RPMI8226 (cell line): ENCODE measurements at places on chromosomes 5 and 9.
A peak's percentile ranks its signal among the peaks of the same experiment; 100 is the strongest.

DNA sequence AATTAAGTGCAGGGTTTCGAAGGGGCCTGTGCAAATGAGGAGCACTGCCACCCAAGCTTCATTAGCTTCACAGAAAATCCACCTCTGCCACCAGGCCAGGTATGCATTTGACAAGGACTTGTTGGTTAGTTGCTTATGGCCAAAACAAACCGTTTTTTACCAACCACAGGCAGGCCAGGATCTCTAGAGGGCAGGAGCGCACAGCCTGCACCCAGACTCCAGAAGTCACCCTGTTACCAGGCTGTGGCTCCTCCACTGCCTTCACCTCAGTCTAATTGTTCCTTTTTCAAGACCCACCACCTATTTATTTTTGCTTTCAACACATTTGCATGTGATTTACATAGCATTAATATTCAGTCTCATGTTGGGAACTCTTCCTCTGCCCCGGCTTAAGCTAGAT, 78.3 kb upstream of the HSPA9 start:
- peak; percentile 68 for DNase-seq

GRCh38 chr9:33081128-33081851, 4.8 kb upstream of the SMU1 start:
- DNase-seq: peak; percentile 70

DNA sequence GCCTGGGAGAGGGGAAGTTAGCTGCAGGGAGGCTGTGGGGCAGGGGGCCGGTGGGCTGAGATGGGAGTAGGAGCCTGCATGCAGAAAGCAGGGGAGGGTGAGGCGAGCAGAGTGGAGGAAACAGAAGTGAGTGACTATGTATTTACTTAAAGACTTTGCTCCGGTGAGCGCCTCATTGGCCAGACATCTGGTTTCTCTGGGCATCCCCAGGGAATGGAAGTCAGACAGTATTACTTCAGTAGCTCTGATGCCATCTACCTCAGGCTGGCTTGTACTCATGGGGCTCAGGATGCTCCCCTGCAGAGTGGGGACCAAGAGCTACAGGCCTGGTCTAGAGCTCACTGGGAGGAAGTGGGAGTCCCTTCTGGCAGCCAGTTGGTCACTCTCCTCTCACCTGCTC, 78.2 kb upstream of the ARAP3 start:
- DNase-seq: peak; percentile 11

GRCh38 chr5:140151144-140152021, 23.6 kb upstream of the CYSTM1 start:
- no peak for DNase-seq

- no peak for DNase-seq
Measured at GRCh38 chr9:137193771-137194170, 5.3 kb downstream of the SSNA1 start.

- DNase-seq: no peak
Measured at GRCh38 chr9:88971131-88971960, 19.9 kb upstream of the S1PR3 start.

- DNase-seq: no peak
Measured at GRCh38 chr9:27445688-27446087, 78.4 kb upstream of the IFNK start.

- no peak for DNase-seq
Measured at GRCh38 chr5:17378346-17378997, 119.6 kb upstream of the TAF11L2 start.

DNA sequence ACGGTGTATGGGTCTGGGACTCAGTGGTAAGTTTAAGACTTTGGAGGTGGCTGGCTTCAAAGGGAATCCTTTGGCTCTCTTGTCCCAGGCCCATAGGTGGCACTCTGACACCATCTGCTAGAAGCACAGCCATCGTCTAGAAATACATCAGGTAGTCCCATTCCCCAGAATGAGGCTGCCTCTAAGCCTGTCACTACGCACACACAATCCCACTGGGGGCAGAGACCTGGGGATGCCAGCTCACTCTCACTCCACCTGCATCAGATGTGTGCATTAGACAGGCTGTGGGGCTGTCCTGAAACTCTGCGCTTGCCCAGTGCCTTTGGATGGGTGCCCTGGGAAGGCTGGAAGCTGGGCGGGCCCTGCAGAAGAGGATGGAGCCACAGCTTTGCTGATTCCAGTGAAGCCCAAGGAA, 127.5 kb upstream of the PANK3 start:
- DNase-seq: peak; percentile 34

DNA sequence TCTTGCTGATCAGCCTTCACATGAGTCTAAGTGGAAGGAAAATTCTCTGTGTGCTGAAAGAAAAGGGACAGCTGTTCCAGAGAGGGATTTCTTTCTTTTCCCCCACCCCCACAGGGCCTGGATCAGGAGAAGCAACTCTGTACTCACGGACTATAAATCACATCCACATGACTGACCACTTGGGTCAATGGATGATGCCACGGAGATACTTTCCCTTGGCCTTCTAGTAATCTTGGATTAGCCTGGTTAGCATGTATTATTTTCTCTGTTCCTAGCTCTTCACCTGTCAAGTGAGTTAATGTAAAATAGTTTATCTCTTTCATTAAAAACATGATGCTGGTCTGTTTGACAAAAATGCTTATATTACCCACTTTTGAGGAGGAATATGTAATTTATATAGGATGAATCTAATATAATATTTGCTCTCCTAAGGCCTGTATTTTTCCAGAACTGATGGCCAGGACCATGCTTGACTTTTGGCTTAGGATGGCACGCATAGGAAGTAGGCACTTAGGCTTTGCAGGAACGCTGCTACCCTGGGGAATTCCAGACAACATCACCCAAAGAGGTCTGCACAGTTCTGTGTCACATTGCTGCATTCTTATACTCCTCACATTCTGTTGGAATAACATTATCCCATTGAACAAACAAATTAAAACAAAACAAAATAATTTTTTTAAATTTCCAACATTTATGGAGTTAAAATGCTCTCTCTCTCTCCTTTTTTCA, 892.1 kb downstream of the TLE1 start:
- no peak for DNase-seq
